Transverse colon (tissue), 4 donors: ENCODE measurements at places on chromosomes 7 and 10. TPM values are rescaled to one million over a fixed set of nuclear protein-coding genes. Genes with fewer than 3 reads are reported as not detected.

GRCh38 chr10:79937701-79938151, 11.2 kb downstream of the SFTPD start:
- DNase-seq = no peak
- no peaks in the 10 kb centered on the region for H3K36me3 ChIP-seq
- H3K4me1 ChIP-seq = no peaks in the 10 kb centered on the region
- no peak overlapping the region for H3K4me3 ChIP-seq
- H3K27ac ChIP-seq = no peak overlapping the region

Gene PTF1A
- total RNA-seq = not detected

GRCh38 chr7:116709336-116709735, 37.3 kb downstream of the MET start:
- H3K36me3 ChIP-seq = no peaks in the 10 kb centered on the region
- H3K4me3 ChIP-seq = no peak overlapping the region
- no peaks in the 10 kb centered on the region for H3K27me3 ChIP-seq
- H3K4me1 ChIP-seq = peaks cover 6% of the 10 kb centered on the region
- no peak for DNase-seq
- H3K27ac ChIP-seq = no peak overlapping the region

DNA sequence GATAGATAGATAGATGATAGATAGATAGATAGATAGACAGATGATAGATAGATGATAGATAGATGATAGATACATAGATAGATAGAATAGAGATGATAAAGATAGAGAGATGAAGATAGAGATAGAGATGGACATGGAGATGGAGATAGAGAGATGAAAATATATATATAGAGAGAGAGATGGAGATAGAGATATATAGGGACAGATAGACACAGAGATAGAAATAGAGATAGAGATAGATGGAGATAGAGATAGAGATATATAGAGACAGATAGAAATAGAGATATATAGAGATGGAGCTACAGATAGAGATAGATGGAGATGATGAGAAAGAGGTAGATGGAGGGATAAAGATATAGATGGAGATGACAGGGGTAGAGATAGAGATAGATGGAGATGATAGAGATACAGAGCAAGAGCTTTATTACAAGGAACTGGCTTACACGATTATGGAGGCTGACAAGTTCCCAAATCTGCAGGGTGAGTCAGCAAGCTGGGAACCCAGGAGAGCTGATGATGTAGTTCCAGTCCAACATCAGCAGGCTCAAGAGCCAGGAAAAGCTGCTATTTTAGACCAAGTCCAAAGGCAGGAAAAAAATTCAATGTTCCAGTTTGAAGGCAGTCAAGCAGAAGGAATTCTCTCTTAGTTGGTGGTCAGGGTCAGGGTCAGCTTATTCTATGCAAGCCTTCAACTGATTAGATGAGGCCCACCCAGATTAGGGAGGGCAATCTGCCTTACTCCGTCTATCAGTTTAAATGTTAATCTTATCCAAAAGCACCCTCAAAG, 37.1 kb downstream of the CAV1 start:
- H3K27ac ChIP-seq = no peak overlapping the region
- no peaks in the 10 kb centered on the region for H3K36me3 ChIP-seq
- peaks cover 6% of the 10 kb centered on the region for H3K4me1 ChIP-seq
- H3K27me3 ChIP-seq = no peaks in the 10 kb centered on the region
- DNase-seq = no peak
- no peak overlapping the region for H3K4me3 ChIP-seq

DNA sequence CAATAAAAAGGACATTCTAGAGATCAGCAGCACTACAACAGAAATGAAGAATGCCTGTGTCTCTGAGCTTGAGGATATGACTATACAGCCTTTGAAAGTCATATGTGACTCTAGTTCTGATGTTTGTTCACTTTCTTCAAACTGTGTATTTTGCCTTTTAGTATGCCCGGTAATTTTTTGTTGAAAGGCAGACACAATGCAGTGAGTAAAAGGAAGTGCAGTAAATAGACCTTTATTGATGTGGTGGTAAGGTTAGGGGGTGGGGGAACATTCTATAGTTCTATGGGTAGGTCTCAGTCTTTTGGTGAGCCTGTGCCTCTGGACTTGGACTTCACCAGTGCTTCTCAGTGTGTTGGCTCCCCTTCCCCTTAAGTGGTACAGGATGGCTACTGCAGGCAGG, 143.5 kb upstream of the CDC14C start:
- no peaks in the 10 kb centered on the region for H3K4me1 ChIP-seq
- no peak overlapping the region for H3K4me3 ChIP-seq
- no peak overlapping the region for H3K27ac ChIP-seq
- H3K27me3 ChIP-seq = no peaks in the 10 kb centered on the region
- H3K36me3 ChIP-seq = no peaks in the 10 kb centered on the region
- no peak for DNase-seq

- no peak overlapping the region for H3K27ac ChIP-seq
- H3K36me3 ChIP-seq = no peaks in the 10 kb centered on the region
- H3K4me3 ChIP-seq = no peak overlapping the region
- no peak for DNase-seq
- no peaks in the 10 kb centered on the region for H3K27me3 ChIP-seq
Observed at GRCh38 chr7:137577184-137577583, 233.7 kb upstream of the PTN start.

- peaks cover 24% of the 10 kb centered on the region for H3K27me3 ChIP-seq
- H3K4me1 ChIP-seq = no peaks in the 10 kb centered on the region
- DNase-seq = no peak
- no peak overlapping the region for H3K4me3 ChIP-seq
Observed at GRCh38 chr10:101020427-101021075, 10.4 kb downstream of the PDZD7 start.
